ENCODE measurements at places on chromosomes 11 and 22.

DNA sequence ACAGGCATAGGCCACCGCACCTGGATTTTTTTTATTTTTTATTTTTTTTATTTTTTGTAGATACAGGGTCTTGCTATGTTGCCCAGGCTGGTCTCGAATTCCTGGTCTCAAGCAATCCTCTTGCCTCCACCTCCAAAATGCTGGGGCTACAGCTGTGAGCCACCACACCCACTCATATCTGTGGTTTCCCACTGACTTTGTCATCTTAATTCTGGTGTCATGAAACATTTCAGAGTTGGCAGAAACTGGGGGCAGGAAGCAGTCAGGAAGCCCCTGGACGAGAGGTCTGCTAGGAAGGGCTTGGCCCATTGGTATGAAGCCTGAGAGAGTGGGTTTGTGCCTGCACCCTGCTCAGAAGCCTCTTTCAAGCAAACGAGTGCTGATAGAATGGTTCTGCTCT, 49.1 kb downstream of the COMMD9 start:
- no peak for DNase-seq

DNA sequence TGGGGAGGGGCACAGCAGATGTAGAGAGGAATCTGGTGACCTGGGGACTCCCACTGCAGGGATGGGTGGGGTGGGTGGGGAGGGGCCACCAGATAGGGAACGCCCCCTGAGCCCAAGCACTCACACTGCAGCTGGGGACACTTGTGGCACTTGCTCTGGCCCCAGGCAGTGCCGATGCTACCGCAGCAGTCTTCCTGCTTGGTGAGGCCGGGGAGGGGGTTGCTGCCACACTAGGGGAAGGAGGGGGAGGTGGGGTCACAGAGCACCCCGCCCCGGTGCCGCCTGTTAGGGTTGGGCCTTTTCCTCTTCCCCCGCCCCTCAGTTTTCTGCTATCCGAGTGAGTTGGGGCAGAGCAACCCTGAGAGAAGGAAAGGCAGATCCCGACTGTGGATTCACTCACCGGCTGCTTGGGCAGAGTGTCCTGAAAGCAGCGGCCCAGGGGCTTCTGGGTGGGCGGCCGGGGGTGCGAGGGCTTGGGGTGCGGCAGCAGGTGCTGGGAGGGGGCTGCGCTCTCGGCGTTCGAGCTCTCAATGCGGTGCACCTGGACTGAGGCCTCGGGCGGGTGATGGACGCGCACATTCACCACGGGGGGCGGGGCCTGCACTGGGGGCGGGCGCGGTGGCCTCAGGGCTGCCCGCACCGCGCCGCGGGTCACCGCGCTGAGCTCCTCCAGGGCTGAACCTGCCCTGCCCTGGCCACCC, 4.7 kb downstream of the LTBP3 start:
- no peak for DNase-seq

- no peak for DNase-seq
Observed at GRCh38 chr22:46079093-46079860, 71.0 kb upstream of the PPARA start.

GRCh38 chr11:60813324-60813723, 28.2 kb downstream of the MS4A10 start:
- DNase-seq: no peak
